Stimulated activated CD8-positive, alpha-beta memory T cell treated with anti-CD3 and anti-CD28 coated beads, Interleukin-4, amount 100 ng/mL, for 1 hour (primary cell): ENCODE measurements at places on chromosomes 1 and 21.
A peak's percentile ranks its signal among the peaks of the same experiment; 100 is the strongest.

GRCh38 chr1:109687641-109688499 lies at the start of gene GSTM1:
TSS of gene GSTM1 (plus strand) at chr1:109687817. CDS start at chr1:109687874, 57 bp downstream.
- peak; percentile 57 for DNase-seq

GRCh38 chr1:112399456-112399855 lies 3.4 kb downstream of the CTTNBP2NL start:
- DNase-seq: no peak

DNA sequence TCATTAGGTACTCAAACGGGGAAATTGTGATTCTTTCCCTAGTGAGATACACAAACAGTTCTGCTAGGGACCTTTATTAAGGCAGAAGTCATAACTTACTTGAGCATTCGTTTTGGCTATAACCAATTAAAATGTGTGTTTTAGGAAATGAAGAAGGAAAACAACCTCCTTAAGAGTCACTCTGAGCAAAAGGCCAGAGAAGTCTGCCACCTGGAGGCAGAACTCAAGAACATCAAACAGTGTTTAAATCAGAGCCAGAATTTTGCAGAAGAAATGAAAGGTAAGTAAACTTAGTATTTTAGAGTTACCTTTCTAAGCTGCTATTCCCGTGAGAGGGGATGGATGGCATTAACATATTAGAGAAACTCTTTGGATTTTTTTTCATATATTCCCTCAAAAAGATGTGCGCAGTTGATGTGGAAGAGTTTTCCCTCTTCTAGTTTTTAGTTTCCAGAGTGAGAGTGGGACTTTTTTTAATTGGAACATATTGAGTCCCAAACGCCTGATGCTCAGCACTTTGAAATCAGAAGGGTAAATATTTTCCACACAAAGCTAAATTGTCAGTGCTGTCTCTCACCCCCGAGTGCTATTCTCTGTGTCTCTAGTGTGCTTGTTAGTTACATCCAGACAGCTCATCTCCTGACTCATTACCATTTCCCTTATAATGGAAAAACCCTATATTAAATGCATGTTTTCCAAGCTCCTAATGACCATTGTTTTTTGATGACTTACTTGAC lies 34.9 kb downstream of the CENPF start:
- DNase-seq: no peak

DNA sequence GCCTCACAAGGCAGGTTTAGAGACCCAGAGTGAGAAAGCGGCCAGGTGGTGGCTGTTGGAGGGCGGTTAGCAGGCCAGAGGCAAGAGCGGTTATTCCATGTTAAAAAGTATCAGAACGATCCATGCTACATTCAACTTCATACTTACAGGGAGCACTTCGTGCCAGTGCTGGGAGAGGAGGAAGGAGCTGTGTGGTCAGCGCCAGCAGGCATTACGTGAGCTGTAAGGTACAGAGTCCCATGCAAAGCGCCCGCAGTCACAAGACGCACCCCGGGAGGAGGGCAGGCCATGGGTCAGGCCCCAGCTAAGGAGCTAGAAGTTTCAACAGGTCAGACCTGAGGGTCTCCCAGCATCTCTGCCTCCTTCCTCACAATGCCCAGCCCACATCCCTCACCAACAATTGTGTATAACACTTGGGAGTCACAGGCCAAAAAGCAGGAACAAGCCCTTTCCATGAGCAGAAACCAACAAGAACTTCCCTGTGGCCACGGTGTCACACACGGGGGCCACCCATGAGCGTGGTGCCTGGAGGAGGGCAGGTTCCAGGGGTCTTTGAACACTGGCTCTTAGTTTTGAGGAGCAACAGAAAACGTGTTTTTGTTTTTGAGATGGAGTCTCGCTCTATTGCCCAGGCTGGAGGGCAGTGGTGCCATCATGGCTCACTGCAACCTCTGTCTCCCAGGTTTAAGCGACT lies 21.8 kb upstream of the GPR153 start:
- DNase-seq: no peak

- no peak for DNase-seq
Observed at GRCh38 chr1:224457782-224458144, 23.2 kb upstream of the WDR26 start.

DNA sequence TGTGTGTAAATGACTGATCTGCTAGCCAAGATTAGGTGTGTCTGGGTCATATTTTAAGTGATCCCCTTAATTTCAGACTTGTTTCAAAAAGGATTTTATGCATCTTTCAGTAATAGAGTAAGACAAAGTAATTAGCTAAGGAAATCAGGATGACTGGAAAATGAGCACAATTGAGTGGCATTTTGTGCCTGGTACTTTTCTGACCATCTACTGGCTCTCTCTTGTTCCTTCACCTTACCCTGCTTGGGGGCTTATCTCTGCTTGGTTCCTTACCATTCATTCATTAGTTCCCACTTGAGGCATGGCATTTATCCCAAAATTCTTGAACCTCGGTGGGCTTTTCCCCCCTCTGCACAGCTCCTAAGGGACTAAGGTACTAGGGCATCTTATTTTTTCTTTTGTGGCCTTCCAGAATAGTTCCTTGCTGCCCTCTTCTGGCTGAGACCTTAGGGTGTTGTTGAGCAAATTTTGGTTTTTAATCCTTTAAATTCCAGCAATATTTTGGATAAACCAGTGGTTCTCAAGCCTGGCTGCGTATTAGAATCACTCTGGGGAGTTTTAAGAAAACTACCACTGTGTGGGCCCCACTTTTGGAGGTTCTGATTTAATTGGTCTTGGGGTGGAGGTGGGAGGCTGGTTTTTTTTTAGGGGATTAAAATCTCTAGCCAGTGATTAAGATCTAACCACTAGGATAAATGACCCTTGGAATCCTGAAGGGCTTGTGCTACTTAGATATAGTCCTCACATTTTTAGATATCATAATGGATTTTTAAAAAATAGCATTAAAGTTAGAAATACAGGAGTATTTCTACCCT lies 50.8 kb downstream of the HS2ST1 start:
- no peak for DNase-seq

- DNase-seq: no peak
Observed at GRCh38 chr1:17922833-17923232, 167.7 kb downstream of the ACTL8 start.

DNA sequence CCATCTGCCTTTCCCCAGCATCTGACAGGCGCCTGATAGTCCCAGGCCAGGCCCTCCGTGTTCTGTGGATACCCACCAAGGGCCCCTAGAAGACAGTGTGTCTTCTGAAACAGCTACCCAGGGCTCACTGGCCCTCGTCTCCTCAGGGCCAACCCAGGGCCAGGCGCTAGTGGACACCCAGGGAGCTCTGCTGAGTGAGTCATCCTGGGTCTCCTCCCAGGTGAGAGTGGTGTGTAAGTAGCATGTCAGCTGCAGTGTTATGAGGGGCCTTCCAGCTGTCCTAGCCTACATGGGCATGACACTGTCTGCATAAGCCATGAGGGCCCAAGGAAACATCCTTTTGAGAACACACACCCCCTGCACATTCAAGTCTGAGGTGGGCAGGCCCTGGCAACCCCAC lies 36.7 kb downstream of the CHD5 start:
- no peak for DNase-seq

GRCh38 chr1:76408303-76408702 lies 333.8 kb downstream of the ST6GALNAC3 start:
- DNase-seq: no peak

DNA sequence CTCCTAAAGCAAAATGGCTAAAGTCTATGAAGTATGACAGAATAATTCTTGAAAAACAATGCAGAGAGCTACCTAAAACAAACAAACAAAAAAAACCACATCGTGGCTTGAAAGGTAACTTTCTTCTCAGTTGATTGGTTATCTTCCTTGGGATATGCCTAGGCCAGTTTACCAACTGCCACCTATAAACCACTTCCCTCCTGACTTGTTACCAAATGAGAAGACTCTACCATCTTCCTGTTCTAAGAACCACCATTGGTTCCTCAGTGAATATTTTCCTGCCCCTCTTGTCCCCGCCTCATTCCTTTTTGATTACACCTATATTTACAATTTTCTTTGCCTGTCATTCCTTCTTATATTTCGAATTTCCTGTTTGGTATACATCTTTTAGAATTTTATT lies 336.6 kb downstream of the SIPA1L2 start:
- no peak for DNase-seq
